ENCODE measurements at places on chromosomes 4 and X.
A peak's percentile ranks its signal among the peaks of the same experiment; 100 is the strongest.

GRCh38 chrX:13364230-13364857, 44.5 kb upstream of the ATXN3L start:
- no peak for DNase-seq

GRCh38 chrX:13816643-13817627, at the start of gene GPM6B:
Gene GPM6B, minus strand, starts transcription at chrX:13817093. Its CDS starts 189 bp downstream, at chrX:13816904.
- peak; percentile 66 for DNase-seq

DNA sequence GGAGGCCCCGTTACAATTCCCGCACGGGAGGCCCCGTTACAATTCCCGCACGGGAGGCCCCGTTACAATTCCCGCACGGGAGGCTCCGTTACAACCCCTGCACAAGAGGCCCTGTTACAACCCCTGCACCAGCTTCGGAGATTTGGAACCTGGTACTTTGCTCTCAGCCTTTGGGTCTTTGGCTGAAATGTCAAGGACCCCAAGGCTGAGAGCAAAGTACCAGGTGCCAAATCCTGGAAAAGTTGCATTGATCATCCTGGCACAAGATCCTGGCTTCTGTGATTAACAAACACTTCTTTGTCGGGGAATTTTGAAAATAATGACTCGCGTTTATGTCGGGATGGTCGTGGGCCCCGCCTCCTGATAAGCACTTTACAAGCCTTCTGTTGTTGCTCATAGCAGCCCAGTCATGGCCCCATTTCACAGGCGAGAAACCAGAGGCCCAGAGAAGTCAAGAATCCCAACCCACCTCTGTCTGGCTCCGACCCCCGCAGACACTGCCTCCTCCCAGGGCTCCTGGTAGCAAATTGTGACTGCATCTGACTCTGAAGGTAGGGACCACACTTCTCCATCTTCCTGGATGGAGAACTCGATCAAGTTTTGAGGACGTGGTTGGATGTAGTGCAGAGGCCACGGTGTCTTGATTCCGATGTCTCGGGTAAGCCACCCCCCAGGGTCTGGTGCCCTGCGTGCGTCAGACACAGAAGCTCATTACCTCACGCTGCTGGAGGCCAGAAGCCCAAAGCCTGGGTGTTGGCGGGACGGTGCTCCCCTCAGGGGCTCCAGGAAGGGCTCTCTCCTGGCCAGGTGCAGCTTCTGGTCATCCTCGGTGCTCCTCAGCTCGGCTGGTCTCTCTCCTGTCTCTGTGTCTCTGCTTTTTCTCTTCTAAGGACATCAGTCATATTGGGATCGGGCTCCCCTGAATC, 60.3 kb downstream of the ADRA2C start:
- DNase-seq, result no peak

GRCh38 chrX:39327255-39327654, 526.0 kb downstream of the MID1IP1 start:
- no peak for DNase-seq

DNA sequence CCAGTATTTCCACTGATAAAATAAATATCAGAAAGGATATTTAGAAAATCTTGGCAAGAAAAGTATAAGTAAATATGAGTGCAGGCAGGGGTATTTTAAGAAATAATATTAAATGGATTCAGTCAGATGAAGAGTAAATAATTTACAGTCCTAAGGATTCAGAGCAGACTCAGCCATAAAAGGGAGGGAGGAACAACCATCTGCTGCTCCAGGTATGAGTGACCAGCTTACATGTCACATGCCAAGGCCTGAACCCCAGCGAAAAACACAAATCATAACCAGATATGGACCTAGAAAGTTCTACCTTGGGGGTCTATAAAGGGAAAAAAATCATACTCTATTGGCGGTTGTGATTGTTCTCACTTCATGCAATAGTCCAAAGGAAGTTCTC, 166.8 kb downstream of the COL4A6 start:
- DNase-seq, result no peak

GRCh38 chrX:54641530-54641929, 111.5 kb downstream of the GNL3L start:
- DNase-seq, result no peak

DNA sequence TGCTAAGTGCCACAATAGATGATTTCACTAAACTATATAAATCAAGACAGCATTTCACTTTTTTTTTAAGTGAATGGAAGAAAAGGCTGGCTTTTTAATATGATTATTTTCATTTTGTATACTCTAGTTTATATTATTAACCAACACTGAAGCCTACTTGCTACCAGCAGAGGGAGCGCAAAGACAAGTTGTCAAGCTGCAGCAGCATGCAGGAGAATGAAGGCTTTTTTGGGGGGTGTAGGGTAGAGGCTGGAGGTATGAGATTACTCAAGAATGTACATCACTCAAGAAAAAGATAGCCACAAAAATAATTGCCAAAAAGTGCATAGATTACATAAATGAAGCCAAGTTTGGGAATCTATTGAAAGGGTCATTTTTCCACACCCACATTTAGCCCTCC, 519.5 kb downstream of the FGF13 start:
- DNase-seq, result peak; percentile 25

DNA sequence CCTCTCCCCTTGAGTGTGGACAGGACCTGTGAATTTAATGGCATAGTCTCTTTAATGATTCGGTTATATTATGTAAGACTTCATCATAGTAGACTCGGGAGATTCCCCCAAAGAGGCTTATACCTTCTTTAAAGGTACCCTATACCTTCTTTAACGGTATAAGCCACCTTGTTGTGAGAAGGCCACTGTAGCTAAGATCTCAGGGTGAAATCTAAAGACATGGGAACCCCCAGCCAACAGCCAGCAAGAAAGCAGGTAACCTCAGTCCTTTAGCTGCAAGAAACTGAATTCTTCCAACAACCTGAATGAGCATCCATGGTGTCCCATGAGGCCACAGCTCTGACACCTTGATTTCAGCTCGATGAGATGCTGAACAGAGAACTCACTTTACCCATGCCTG, 931 bp downstream of the DDX60 start:
- no peak for DNase-seq

- DNase-seq, result no peak
Measured at GRCh38 chr4:74968456-74969164, 35.7 kb downstream of the PARM1 start.

- DNase-seq, result no peak
Measured at GRCh38 chr4:94649381-94650133, 108.2 kb upstream of the BMPR1B start.

DNA sequence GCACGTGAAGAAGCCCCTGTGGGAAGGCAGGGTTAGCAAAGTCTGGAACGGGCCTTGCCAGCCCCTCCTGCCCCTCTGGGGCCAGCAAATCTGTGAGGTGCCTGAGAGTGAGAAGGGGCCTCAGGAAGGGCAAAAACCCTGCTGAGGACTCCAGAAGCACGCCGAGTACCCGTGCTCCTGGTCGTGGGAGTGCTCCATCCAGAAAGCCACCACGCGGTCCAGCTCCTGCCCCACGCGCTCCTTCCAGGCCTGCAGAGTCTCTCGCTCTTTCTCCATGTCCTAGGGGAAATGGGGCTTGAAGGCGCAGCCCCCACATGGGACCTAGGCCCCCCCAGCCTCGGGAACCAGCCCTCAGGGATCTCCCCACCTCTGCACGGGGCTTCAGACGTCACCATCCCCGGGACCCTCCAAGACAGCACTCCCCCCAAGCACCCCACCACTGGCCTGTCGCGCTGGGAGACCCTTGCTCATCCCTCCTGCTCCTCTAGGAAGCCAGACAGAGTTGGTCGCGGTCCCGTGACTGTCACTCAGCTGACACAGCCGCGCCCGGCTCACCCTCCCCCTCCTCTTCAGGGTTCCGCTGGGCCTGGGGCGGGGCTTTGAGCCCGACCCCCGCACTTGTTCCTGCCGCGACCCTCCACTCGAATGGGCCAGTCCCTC, at the start of gene RENBP:
Gene RENBP, minus strand, starts transcription at position 504 of the 660 bp plus-strand sequence. Its CDS starts 33 bp downstream, at position 471.
- DNase-seq, result no peak

DNA sequence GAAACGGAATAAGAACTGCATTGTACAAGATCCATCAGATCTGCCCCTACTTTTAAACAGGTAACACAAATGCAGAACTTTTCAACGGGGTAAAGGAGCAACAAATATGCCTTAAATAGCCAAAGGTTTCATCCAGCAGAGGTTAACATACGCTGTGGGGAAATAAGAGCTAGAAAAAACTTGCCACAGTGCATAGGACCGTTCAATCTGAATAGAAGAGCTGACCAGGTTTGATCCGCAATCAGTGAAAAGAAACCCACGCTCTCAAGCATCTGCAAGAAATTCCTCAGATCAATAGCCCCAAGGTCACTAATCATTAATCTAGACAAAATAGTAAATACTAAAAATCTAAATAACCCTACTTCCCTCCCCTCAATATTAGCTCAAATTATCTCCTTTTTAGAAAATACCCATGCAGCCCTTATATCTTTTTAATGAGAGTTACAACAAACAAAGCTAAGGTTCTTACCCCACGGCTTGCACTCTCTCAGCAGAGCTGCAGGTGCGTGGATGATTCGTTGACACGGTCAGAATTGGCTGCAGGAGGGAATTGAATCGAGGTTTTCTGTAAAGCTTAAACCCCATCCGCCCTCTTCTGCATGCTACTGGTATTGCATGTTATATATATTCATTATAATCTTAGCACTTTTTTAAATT, at the start of gene TLR10:
Gene TLR10, minus strand, starts transcription at position 539 of the 657 bp plus-strand sequence. CDS start 7,400 bp downstream, outside the sequence.
- DNase-seq, result peak; percentile 80

GRCh38 chrX:152733261-152733975, at the start of the genes CSAG1 and MAGEA12:
Gene CSAG1, minus strand, starts transcription at chrX:152733721. Its CDS starts 1,261 bp downstream, at chrX:152732460.
Gene MAGEA12, plus strand, starts transcription at chrX:152733757. Its CDS starts 2,405 bp downstream, at chrX:152736162.
- DNase-seq, result no peak

- no peak for DNase-seq
Measured at GRCh38 chr4:16225863-16226815, at the start of gene TAPT1. Gene TAPT1, minus strand, starts transcription at chr4:16226471. Its CDS starts 14 bp downstream, at chr4:16226457.

DNA sequence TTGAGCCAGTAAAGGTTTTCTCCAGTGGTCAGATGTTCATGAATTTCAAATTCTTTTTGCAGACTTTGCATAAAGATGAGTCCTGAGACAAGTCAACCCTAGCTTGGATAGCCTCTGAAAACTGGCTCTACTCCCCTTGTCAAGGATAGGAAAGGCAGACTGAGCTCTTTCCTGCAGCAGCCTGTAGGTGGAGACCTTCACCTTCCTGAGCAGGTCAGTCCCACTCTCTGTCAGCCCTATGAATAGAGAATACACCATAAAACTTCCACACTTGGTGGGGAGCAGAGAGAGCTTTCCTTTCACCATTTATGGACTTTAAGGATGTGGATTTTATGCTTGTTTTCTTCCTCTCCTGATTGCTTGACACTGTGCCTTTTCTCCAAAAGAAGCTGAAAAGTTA, 41.9 kb downstream of the PCDH19 start:
- DNase-seq, result peak; percentile 5

DNA sequence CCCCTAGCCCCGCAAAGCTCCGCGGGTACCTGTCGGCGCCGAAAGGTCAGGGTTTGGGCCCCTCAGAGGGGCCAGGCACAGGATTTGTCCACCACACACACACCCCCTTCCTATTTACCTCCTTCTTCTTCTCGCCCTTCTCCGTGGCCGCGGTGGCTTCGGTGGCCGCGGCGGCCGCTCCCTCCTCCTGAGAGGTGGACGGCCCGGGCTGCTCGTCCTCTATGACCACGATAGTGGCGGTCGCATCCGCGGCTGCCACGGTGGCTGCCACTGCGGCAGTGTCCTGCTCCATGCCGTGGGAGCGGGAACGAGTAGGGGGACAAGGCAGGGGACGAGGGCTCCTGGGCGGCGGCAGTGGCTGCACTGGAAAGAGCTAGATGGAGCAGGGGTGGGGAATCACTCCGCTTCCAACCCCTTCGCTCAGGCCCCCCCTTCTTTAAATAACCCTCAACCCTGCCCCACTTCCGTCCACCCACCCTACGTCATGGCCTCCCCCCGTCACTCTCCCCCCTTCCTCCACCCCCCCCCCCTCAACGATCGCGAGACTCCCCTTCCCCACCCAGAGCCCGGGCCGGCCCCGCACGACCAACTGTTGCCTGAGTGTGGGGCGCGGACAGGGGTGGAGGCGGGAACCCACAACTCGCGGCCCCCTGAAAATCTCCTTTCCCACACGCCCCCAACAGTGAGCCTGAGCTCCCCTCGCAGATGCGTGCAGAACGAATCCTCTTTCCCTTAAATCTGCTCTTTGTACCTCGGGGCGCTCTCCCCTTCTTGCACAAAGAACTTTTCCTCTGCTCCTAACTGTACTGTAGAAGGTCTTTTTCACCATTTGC, at the start of gene SMARCA1:
Gene SMARCA1, minus strand, starts transcription at position 412 of the 833 bp plus-strand sequence. Its CDS starts 120 bp downstream, at position 292.
- DNase-seq, result no peak

GRCh38 chrX:109268340-109268739, 213.5 kb downstream of the GUCY2F start:
- DNase-seq, result no peak

GRCh38 chr4:23861897-23862296, 27.9 kb downstream of the PPARGC1A start:
- no peak for DNase-seq

GRCh38 chr4:22501715-22502095, 14.2 kb downstream of the ADGRA3 start:
- DNase-seq, result no peak

GRCh38 chr4:139555705-139556070, 331 bp downstream of the SETD7 start:
- no peak for DNase-seq

DNA sequence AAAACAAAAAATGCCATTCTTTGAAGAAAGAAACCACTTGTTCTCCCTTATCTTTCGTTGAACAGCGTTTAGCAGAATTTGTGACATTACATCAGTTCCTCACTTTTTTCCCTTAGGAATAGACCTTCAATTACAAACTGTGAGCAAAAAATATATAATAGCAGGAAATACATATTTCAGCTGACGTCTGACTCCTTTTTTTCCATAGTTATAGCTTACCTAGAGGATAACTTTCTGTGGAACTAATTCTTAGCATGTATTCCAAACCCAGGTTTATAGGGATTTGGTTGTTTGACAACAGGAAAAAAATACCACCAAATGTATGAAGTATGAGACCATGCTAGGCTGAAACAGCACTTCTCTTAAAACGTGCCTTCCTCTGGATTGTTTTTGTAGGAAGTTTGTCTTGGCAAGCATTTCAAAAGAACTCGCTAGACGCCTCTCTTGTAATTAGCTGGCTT, 2.0 kb upstream of the LIMCH1 start:
- no peak for DNase-seq

- no peak for DNase-seq
Measured at GRCh38 chr4:48832571-48832970, 1.7 kb downstream of the OCIAD1 start.

DNA sequence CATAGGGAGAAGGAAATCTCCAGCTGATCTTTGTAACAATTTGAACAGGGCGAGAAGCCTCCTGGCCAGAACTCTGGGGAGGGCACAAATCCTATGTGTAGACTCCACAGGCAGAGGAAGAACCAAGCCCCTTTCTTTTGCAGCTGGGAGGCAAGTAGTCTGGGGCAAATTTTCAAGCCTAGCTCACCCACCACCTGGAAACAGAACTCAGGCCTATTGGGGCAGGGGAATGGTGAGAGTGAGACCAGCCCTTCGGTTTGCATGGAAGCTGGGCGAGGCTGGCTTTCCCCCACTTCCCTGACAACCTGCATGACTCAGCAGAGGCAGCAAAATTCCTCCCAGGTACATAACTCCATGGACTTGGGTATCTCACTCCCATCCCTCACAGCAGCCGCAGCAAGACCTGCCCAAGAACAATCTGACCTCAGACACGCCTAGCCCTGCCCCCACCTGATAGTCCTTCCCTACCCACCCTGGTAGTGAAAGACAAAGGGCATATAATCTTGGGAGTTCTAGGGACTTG, 138.2 kb downstream of the EMCN start:
- no peak for DNase-seq

- no peak for DNase-seq
Measured at GRCh38 chr4:56226579-56226978, 160.7 kb downstream of the AASDH start.

GRCh38 chr4:188811121-188811520, 671.9 kb downstream of the TRIML1 start:
- DNase-seq, result no peak
